ENCODE measurements at places on chromosomes 2 and 18.

DNA sequence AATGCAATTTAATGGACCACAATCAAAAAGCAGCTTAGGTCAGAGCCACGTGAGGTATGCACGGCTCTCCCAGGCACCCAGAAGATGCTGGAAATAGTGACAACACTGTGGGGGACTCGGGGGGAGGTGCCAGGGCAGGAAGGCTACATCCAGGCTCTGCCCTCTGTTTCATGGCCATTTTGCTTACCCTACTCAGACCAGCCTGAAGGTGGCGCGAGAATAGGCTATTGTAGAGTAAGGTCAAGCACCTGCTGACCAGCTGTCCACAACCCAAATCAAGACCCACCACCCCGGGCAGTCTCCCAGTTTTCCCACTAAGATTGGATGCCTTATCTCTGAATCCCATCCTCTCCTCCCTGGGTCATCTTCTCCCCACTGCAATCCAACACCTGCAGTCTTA is 115.7 kb downstream of the VIT start:
- no peak for DNase-seq

GRCh38 chr2:108612153-108612513 is 77.9 kb downstream of the LIMS1 start:
- DNase-seq: no peak

- no peak for DNase-seq
These were observed 204.6 kb downstream of the EIPR1 start for GRCh38 chr2:3173031-3173430.

DNA sequence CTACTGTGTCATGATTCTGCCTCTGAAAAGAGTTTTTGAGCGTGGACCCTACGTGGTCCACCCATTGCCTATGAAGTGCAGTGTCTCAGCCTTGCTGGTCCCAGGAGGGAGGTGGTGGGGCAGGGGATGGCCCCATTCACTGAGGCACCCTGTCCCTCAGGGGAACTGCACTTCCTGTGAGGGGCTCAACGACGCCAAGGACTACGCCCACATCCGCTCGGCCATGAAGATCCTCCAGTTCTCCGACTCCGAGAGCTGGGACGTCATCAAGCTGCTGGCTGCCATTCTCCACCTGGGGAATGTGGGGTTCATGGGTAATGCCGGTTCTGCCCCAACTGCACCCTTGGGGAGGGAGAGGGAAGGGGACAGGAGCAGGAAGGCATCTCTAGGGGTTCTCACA is 42.5 kb downstream of the MYO7B start:
- DNase-seq: no peak

- DNase-seq: no peak
These were observed 24.6 kb upstream of the PLB1 start for GRCh38 chr2:28471214-28471613.

GRCh38 chr2:16931441-16931840 is 265.8 kb upstream of the CYRIA start:
- no peak for DNase-seq

GRCh38 chr2:230473378-230473777 is 57.4 kb downstream of the SP100 start:
- DNase-seq: no peak

DNA sequence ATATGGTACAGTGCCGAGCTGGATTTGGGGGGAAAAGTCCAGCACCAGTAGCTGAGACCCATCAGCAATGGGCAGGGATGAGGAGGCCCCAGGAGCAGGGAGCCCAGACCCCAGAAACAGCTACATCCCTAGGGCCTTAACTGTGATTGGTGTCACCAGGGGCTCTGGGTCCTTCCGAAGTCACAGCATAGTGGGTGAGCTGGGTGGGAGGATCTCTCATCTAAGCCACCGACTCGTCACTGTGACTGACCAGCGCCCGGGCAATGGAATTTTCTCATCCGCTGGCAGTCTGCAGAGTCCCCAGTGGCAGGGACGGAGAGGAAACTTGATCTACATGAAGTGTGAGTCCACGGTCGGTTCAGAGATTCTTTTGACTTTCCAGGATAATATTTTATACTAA is 186.5 kb downstream of the SH3BP4 start:
- DNase-seq: no peak

DNA sequence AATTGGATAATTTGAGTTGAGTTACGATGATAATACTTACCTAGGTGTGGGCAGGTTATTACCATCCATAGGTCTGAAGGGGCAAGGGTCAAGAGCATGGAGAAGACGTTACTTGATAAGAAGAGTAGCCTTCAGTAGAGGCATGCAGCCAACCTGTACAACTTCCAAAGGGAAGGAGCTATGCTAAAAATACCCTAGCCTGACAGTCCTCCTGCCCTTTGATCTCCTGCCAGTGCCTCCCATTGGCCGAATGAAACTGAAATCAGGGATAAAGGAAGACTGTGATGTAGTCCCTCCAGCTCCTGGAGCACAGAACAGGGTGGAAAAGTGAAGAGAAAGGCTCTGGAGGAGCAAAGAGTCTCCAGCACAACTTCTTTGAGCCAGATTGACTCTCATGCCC is 487.4 kb downstream of the ADCYAP1 start:
- no peak for DNase-seq

DNA sequence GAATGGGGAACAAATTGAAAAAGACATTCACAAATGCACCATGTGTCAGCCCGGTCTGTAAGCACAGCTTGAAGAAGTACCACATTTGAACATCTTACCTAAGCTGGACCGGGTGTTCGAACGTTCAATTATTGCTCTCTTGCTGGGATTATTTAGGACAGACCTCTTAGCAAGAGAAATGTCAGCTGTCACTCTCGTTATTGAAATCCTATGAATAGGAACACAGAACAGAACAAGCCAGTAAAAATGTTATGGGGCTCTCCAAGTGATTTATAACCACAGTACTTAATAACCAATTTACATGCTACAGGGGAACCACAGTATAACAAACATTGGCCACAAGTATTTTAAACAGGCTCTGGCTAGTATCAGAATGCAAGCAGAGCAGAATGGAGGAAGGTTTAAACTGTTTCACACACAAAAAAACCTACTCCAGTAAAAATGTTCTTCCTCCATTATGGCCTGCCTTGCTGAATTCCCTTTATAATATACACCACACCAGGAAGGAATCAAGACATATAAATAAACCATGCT is 32.5 kb upstream of the ARL5A start:
- no peak for DNase-seq

DNA sequence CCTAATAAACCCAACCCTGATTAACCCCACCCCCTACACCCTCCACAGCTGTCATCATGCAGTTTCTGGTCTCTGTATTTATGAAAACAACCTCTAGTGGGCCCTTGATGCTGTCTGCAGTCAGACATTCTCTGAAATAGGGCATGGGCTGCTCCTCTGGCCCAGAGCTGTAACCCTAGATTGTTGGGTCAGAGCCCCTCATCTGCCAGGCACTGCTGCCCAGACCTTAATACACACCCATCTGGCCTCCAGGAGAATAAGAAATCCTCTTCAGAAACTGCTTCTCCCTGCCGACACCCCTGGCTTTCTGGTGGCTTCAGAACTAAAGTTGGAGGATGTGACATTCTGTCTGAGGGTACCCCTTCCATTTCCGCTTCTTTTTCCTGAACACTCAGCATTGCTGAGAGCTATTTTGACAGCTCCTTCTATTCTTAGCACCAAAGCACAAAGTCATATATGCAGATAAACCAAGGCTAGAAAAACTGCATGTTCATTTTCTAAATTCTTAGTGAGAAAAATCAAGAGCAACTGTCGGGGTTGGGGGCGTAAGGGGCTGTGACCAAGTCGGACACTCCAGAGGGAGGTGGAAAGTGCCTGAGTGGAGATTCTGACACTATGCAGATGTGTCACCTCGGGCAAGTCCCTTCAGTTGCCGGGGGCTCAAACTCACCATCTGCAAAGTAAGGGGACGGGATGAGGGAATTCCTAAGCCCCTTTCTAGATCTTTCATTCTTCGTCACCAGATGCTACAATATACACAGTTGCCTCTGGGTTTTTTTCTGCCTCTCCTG is 28.7 kb downstream of the SRSF7 start:
- DNase-seq: no peak

DNA sequence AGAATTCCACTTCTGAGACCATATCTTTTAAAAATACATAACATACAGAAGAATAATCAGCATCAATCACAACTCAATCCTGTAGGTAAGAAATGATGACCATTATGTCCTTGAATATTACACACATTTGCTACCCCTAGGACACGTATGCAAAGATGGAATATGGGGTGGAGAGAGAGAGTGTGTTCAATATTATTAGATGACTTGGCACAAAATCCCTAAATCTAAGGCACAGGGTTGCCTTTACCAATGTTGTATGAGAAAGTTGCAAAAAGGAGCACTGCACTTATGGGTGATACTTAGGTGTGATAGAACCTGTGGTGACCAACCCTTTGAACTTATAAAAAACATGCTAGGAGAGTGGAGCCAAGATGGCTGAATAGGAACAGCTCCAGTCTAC is 326.2 kb upstream of the FSHR start:
- DNase-seq: no peak

DNA sequence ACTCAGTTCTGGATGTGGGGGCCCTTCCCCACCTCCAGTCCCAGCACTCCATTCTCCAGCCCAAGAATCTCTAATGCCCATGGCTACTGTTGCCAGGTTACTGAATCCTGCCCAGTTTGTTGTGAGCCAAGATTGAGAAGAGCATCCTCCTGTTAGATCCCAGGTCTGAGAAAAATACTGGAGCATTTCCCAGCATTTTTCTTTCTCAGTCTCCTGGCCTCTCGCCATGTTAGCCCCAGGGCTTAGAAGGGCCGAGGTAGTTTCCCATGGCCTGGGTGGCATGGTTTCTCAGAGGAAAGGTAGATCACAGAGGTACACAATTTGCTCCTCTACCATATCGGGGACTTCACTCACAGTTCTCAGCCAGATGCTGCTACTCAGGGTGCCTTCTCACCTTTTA is 135.7 kb downstream of the OTX1 start:
- DNase-seq: no peak

GRCh38 chr2:170354855-170355780 is 177.2 kb downstream of the MYO3B start:
- DNase-seq: no peak

DNA sequence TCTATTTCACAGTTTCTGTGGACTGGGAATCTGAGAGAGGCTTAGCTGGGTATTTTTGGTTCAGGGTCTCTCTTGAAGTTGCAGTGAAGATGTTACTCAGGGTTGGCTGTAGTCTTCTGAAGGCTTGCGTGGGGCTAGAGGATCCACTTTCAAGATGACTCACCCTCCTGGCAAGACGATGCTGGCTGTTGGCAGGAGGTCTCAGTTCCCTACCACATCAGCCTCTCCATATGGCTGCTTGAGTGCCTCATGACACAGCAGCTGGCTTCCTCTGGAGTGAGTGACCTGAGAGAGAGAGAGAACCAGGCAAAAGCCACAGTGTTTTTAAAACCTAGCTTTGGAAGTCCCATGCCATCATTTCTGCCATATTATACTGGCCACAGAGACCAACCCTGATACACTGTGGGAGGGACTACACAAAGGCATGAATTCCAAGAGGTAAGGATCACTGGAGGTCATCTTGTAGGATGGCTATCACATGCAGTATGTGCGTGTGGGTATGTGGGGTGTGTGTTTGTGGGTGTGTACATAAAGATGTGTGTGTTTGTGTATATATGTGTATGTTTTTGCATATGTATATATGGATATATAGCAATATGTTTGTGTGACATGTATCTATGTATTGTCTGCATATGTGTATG is 25.1 kb downstream of the DNPEP start:
- DNase-seq: no peak

DNA sequence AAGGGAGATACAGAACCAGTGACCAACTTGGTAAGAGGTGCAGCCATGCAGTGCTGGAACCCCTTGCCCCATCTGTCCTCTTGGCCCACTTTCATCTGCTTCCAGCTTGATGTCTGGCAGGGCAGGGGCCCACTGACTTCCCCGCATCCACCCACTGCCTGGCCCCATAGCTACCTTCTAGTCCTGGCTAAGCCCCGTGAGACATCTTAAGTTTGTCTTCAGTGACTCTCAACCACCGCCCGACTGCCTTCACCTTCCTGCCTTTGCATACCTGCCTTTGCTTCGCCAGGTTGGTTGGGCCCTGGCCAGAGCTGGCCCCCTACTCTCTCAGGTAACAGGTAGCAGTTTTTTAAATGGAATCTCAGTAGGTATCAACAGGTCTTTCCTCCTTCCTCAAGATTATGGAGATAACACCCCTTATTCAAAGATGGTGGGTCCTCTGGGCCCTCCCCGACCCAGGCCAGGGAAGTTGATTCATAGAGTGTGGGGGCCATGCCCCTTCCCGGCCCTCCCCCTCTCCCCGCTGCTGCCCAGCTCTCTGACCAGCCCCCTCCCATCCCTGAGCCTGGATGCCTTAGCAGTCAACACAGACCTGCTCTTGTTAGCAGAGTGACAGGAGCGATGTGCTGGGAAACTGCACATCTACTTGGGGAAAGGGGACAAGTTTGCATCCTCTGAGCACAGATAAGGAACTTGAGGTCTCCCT is 2.8 kb downstream of the ARID5A start:
- no peak for DNase-seq

GRCh38 chr2:186726938-186727337 is 33.1 kb downstream of the FAM171B start:
- no peak for DNase-seq

- DNase-seq: no peak
These were observed 286.8 kb downstream of the RBM43 start for GRCh38 chr2:150974864-150975263.

- DNase-seq: no peak
These were observed 418.0 kb downstream of the LRATD1 start for GRCh38 chr2:15050483-15050882.

DNA sequence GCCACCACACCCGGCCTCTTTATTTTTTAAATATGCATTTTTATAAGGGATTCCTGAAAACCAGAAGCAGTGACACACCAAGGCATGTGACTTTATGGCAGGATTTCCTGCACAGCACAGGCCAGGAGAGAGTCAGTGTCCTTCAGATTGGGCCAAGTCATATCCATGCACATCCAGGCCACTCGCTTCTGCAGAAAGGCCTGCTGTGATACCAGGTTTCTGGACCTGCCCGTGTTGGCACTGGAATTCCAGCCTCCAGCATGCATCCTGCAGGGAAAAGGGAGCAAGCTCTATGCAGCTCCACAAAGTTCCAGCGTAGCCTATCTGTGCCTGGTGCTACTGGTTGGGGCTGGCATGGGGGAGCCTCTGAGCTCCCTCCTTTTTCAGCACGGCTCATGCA is 36.8 kb downstream of the MEX3C start:
- DNase-seq: no peak

DNA sequence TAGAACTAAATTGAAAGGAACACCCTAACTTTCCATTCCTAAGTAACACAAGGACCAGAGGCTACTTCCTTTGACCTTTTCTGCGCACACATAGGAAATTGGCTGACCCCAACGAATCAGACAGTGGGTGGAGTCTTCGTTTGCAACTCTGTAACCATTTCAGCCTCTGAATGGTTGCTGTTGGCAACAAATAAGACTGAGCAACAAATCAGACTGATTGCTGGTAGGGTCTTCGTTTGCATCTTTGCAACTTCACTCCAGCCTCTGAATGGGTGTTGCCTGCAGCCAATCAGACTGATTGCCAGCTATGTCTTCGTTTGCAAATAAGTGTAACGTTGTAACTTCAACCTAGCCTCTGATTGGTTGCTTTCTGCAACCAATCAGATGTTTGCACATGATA is 34.6 kb downstream of the USP40 start:
- no peak for DNase-seq
